ENCODE measurements at places on chromosomes 6 and 20.

- DNase-seq: no peak
Measured at GRCh38 chr6:52517502-52518278, 59.2 kb downstream of the TRAM2 start.

DNA sequence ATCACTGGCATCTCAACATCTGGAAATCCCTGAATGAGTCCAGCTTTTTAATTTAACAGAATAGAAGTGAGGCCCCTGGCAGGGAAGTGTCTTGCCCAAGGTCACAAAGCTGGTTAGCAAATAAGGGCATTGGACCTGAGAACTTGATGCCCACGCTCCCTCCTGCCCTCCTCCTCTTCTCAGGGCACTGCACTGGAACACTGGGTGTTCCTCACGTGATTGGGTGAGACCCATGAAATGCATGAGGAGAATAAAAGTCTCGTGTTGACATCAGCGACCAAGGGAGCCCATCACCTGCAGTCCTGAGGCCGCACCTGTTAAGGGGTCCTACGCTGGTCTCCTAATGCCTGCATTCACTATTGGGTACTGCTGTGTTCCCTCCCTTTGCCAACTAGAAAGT lies 7.4 kb downstream of the FAM50B start:
- no peak for DNase-seq

- no peak for DNase-seq
Measured at GRCh38 chr6:90500458-90500857, 86.4 kb downstream of the MAP3K7 start.

DNA sequence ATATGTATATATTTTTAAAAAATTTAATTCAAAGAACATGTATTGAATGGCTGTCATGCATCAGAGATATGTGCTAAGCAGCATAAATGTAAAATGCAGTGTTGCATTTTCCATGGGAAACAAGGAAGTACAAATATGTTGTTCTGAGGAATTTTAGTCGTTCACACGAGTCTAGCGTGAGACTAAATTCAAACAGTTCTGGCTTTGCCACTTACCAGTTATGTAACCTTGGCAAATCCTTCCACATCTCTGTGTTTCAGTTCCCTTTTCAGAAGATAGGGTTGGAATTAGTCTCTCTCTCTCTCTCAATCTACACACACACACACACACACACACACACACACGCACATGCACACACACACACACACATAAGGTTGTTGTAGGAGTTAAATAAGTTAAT lies 305.4 kb downstream of the UTRN start:
- no peak for DNase-seq

DNA sequence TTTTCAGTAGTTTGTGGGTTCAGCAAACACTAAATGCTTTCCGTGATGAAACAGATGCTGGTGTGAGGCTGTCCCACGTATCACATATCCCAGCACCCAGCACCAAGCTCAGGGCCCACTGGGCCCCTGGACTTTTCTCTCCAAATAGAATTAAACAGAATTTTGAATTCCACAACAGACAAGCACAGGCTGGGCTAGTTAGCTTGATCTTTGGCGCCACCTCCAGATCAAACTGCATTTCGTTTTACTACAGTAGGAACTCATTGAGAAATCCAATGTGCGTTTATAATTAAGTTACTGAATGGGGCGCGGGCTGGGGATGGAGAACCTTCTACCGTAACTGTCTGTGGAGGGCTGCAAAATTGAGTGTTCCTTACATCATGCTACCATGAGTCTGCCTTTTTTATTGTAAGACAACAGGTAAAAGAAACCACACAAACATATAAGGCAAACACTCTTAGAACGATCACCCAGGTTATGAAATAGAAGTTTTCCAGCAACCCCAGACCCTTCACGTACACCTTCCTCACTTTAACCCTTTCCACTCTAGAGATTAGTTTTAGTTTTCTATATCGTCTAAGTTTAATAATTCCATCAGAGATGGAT lies 107.8 kb downstream of the ZFP64 start:
- no peak for DNase-seq

DNA sequence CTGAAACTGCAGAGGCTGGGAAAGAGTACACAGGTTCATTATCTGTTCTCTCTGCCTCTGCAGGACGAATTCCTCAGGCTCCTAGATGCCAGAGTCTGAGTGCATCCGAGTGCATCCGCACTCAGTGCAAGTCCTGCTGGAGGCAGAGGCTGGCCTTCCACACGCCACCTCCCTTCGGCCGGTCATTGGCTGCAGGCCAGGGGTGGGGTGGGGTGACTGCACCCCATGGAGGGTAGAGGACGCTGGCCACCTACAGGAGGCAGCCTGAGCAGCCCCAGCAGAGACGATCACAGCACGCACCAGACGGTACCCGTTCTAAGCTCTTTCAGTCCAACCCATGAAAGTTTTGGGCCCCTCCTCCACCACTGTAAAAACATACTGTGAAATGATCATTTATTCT lies 11.7 kb downstream of the SFT2D1 start:
- no peak for DNase-seq

- no peak for DNase-seq
Measured at GRCh38 chr6:168201383-168201782, 118.2 kb downstream of the DACT2 start.

DNA sequence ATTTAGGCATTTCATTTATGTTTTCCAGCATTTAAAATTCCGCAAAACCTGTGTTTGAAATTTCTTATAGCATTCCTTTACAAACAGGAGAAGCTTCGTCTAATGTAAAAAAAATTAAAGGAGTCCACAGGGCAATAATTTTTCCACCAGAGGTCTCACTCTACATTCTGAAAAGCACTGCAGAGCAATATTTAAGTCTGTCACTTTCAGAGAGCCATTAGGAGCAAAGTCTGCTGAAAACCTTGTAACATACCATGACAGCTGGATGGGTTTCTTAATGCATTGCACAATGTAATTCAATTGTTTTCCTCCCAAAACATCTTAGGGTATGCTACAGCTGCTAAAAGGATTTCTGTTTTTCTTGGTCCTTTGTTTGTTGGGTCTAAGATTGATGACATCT lies 18.0 kb downstream of the BAG2 start:
- DNase-seq: no peak

- DNase-seq: no peak
Measured at GRCh38 chr6:141199074-141199473, 933.7 kb upstream of the GJE1 start.

- DNase-seq: no peak
Measured at GRCh38 chr20:59820204-59821041, 113.0 kb downstream of the SYCP2 start.

- no peak for DNase-seq
Measured at GRCh38 chr20:52103913-52104545, 87.5 kb downstream of the ZFP64 start.

DNA sequence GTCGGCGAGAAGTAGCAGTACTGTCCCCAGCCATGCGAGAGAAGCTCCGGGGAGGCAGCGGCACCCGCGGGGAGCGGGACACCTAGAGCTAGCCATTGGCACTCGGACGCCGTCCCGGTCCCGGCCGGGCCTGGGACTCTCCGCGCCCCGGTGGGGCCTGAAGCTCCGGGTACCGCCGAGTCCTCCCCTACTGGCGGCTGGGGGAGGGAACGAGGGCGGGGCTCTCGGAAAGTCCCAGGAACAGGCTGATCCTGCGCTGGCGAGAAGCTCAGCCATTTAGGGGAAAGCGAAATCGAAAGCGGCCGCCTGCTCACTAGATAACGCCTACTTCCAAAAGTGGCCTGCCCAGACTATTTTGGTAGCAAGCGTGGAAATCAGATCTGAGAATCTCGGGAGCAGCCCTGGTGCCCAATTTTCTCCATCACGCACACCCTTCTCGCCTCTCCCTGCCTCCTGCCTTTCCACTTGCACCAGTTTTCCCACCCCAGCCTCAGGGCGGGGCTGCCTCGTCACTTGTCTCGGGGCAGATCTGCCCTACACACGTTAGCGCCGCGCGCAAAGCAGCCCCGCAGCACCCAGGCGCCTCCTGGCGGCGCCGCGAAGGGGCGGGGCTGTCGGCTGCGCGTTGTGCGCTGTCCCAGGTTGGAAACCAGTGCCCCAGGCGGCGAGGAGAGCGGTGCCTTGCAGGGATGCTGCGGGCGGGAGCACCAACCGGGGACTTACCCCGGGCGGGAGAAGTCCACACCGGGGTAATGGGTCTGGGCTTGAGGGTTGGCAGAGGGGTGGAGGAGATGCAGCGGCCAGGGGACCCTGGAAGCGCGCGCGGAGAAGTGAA lies at the start of the genes PSMB9 and TAP1:
PSMB9 (plus strand) TSS at position 652 of the 835 bp plus-strand sequence; CDS start at position 690, 38 bp downstream.
TAP1 (minus strand) TSS at position 164 of the 835 bp plus-strand sequence; CDS start at position 96, 68 bp downstream.
- peak; percentile 86 for DNase-seq

- no peak for DNase-seq
Measured at GRCh38 chr6:5457983-5458683, 196.8 kb downstream of the FARS2 start.

GRCh38 chr6:41801380-41801779 lies 13.9 kb downstream of the TOMM6 start:
- no peak for DNase-seq

DNA sequence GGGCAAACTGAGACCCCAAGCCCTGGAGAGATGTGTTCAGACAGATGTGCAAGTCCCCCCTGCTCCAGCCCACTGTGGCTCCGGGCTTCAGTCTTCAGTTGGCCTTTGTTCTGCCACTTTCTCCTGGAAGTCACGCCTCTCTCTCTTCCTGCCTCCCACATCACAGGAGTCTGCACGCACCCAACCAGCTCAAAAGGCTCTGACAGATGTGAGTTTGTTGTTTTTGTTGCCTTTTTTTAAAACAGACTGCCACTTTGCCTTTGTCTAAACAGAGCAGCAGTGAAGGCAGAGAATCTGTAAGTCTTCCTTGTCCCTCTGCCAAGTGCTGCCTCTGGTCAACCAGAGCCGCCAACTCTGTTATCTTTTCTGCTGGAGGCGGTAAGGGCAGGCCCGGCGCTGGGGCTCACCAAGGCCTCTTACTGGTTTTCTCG lies 149.7 kb downstream of the TFAP2C start:
- DNase-seq: no peak

DNA sequence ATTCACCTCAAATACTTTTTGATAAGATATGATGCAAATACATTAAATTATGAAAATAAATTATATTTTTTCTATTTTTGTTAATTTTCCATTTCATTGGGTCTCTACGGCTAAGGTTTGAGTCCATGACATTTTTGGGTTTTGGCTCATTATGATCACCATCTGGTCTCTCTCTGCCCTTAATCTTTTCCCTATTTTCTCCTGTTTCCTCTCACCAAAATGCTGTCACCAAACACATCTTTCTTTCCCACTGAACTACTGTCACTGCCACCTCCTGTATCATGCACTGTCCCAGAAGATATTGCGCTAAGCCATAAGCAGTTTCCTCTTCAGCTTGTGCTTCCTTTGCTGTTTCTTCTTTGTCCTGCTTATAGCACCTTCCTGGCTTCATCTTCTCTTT lies 42.0 kb upstream of the OGFRL1 start:
- DNase-seq: no peak

DNA sequence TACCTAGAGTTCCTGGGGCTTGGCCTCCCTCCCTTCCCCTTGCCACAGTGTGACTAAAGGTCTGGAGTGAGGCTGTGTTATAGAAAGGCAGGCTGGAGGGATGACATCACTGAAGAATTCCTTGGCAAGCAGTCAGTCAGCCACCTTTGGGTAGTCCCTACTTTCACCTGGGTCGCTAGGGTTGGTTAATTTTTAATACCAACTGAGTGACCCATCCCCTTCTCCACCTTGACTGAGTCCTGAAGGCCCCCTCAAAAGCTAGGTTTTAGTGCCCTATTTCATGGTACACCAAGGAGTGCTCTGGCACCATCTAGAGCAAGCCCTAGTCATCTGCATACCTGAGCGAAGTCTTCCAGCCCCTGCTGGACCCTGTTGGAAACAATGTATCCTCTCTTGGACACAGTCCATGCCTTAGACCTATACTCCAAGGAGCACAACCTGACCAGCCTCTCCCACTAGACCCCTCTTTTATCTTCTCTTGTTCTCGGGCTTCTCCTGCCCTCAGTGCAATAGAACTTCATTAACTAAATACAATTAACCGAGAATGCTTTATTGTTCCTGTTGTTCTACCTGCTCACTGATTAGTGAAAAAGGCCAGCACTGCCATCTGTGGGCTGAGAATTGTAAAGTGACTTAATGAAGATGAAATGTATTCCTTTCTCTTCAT lies 44.6 kb downstream of the RIN2 start:
- DNase-seq: no peak

DNA sequence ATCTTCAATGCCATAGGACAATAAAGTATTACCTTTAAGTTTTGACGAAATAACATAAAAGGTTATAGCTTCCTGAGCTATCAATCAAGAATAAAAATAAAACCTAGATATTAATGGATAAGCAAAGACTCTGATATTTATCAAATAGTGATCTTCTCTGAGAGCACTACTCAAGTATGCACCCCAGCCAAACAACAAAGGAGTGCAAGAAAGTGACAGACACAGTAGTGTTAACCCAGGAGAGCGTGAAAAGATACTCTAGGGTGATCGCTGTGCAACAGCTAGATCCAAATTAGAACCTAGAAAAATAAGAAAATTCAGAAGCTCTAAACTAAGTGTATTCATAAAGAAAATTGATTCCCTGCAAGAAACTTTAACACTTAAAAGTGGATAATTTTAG lies 83.5 kb upstream of the CDYL start:
- no peak for DNase-seq

DNA sequence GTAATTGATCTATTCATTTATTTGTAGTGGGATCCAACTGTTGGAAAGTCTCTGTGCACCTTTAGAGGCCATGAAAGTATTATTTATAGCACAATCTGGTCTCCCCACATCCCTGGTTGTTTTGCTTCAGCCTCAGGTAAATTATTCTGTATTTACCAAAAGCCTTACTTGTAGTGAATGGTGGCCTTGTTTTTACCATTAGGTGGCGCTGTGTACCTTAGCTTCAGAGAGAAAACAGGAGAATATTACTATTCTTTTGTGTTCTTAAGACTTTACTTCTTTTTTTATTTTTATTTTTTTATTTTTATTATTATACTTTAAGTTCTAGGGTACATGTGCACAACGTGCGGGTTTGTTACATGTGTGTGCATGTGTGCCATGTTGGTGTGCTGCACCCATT lies 23.7 kb downstream of the PEX7 start:
- DNase-seq: no peak

Data from activated T-helper 1 cell treated with Interleukin-2 at 50 U/mL for 16 hours (primary cell).